ENCODE measurements at places on chromosomes 7 and 10.
A peak's percentile ranks its signal among the peaks of the same experiment; 100 is the strongest.

- DNase-seq, result no peak
These were observed 41.9 kb downstream of the TCF7L2 start for GRCh38 chr10:112991888-112992491.

- DNase-seq, result no peak
These were observed 122.5 kb downstream of the SLC25A13 start for GRCh38 chr7:96199421-96199820.

GRCh38 chr10:98078774-98079173 is 48.4 kb upstream of the CRTAC1 start:
- no peak for DNase-seq

DNA sequence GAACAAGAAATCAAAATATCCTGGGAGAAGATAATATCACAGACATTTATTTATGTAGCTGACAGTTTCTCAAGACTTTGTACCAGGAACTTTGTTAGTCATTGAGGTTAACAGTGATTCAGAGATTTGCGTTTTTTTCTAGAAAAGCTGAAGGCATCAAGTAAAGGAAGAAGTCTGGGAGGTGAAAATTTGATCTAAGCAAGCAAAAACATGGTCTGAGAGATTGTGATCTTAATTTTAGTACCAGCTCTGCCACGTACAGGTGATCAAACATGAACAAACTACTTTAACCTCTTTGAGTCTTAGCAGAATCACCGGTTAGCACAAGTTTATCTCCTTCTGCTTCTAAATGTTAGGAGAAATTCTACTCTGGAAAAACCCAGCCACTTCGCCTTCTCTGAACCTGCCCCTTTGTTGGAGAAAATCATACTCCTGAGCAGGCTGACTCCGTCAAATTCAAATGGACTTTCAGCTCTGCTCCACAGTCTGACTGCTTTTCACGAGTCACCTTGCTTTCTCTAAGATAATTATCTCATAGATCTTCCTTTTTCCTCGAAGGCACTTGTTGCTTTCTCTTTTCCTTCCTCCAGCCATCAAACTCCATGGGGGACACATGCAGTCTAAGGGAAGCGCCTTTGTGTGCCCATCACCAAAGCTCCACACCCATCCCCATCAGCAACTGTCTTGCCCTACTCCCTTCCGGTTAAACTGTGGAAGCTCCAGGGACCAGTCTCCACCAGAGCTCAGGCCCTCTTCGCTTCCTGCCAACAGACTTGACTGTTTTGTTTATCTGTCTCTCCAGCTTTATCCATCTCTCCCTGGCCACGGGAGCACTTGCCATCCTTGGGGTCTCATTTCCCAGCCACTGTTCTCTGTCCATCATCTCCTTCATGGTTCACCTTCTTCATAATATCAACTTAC is 86.3 kb downstream of the PRKCQ start:
- DNase-seq, result peak; percentile 26

DNA sequence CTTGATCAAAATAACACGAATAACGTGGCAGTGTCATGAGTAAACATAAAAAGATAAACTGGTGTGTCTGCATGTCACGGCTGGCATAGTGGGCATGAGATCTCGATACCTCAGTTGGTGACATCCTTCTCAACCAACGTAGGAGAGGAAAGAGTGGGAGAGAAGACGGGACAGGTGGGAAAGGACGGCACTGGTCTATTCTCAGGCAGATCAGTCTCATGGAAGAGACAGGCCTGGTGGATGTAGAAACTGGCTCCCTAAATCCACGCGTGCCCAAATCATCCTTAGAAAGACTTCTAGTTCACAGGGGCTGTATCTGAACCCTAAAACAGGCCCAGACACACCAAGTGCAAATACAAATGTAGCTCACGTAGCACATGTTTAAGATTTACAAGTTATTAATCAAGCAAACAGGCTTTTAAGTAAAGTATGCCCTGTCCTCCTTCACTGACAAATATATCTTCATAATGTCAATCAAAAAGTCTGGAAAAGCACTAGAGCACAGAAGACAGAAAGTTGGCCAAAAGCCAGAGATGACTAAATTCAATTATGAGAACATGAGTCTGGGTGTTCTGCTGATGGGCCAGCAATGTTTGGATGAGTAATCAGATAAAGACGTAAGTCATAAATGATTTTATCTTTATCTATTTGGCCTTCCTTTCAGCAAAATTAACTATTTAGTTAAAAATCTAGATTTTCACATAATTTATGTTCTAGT is 56.3 kb downstream of the SFMBT2 start:
- DNase-seq, result peak; percentile 76

- no peak for DNase-seq
These were observed 49.3 kb upstream of the HBP1 start for GRCh38 chr7:107119376-107120105.

- no peak for DNase-seq
These were observed 92.0 kb downstream of the SVIL start for GRCh38 chr10:29542723-29543122.

DNA sequence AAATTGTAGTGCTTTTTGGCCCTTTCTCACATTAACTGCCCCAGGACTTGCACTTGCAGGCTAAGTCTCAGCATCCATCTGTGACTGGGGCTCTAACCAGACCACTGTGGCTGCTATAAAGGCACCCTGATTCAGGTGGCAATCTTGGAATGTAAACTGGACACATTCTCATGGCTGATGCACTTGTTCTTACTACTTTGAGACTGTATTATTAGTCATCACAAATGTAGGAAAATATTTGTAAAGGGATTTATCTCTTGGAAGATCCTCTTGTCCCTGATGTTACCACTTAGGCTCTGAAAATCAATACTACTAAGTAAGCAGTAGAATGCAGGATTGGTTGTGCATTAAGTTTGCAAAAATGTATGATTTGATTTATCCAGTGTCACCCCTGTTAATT is 25.0 kb downstream of the PDE1C start:
- DNase-seq, result no peak

- DNase-seq, result no peak
These were observed 6.8 kb upstream of the RASSF4 start for GRCh38 chr10:44952779-44953231.

Measured in fibroblast of mammary gland (primary cell).